ENCODE measurements at places on chromosomes 4 and X.

DNA sequence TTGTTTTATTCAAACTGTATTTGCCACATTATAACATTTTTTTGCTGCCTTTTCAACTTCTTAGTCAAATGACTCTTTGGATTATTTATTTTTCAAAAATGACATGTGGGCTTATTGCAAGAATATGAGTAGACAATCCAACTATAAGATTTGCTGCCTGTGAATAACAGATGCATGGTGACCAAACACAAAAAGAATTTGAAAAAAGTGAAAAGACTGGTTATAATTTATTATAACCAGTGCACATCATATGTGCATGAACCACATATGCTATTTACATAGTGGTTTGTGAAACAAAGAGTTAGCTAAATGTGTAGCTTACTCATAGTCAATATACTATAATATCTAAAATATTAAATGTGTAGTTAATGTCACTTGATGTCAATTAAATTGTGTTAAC is 2086.8 kb downstream of the ARAP2 start:
- DNase-seq, result no peak

- no peak for DNase-seq
Observed at GRCh38 chr4:127669691-127670090, 36.9 kb downstream of the INTU start.

DNA sequence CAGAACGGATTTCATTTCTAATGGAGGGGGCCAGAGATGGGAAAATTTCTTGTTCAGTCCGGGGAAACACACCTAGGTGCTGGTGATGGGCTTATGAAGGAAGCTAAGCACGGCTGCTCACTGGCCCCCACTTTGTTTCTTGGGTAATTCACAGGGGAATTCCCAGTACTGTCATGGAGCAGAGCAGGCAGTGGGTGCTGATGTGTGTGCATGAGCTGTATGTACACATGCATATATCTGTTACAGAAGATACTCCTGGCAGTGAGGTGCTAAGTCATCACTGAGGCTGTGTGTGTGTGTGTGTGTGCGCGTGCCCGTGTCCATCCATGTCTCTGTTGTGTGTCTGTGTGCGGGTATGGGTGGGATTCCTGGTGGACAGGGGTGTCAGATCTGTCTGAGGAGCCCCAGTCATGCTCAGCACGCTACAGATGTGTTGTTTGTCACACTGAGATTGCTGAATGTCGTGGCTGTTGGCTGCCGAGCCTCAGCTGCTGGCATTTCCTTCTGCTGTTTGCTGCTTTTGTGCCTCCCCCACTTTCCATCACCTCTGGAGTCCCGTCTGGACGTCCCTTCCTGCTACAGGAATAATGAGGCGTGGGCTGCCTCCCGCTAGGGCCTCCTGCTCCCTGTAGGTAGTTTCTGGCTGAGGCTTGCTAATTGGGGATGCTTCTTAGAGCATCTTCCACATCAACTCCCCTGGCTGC is 53.3 kb downstream of the JADE1 start:
- DNase-seq, result peak; percentile 3

DNA sequence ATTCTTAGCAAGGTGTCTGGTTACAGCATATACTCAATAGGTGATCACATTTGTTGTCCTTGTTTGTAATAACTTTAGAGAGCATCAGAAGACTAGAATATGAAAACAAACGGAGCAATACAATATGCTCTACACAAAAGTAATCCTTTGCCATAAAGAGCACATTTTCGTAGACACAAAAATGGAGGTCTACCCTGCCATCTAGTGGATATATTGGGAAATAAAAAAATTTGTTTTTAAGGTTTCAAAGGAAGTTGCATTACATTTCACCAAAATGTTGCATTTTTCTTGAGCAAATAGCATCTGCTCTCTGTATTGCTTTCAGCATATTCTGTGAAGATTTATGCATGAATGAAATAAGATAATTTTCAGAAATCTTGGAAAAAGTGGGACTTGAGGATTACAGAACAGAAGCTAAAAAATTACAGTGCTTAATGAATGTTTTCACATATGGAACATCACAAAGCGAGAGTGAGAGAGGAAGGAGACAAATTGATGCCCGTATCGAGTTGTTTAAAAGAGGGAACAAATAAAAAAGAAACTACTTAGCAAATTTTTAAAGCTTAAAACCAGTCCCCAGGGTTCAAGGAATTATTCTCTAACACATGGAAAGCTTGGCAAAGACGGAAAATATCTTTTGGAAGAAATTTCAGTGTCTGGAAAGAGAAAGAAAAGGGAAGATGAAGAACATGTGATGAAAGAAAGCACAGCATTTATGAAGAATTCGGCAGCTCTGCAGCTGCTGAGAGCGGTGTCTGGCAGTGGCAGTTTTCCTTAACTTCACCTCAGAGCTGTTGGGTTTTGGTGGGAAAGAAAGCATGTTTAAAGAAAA is 390.1 kb downstream of the ANKRD50 start:
- peak; percentile 59 for DNase-seq

- DNase-seq, result no peak
Observed at GRCh38 chrX:20591246-20591645, 324.5 kb upstream of the RPS6KA3 start.

GRCh38 chr4:22202246-22202974 is 253.8 kb upstream of the KCNIP4 start:
- peak; percentile 38 for DNase-seq

Data from HT-29 (cell line).